ENCODE measurements at places on chromosomes 4 and X.

DNA sequence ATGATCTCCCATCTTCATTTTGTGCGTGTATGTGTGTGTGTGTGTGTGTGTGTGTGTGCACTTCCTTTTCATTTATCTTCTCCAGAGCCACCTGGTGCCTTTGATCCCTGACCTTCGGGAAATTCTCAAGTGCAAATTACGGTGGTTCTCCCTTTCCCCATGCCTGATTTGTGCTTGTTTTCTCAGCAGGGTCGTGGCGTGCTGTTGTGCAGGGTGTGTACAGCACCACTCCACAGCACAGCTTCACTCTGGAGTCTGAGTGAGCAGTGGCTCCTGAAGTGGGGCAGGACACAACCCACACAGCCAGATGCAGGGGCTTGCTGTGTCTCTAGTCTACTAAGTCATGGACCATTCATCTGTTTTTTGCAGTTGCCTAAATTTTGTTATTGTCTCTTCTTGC is 114.2 kb upstream of the TBC1D9 start:
- DNase-seq, result no peak

- no peak for DNase-seq
Measured at GRCh38 chr4:147012059-147012707, 66.5 kb upstream of the TTC29 start.

DNA sequence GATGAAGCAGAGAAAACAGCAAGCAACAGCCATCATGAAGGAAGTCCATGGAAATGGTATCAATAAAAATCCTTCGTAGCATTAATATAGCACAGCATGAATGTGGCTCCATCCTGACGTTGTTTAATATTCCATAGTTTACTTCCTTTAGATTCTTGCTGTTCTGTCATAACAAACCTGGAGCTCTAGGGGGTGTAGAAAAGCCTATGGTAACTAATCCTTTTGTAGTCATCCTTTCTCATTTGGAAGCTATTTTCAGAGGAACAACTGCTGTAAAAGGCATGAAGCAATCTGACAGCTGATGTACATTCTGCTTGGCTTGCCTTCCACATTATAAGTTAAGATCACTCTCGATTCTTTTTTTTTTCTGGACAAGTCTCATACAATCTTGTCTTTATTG is 914 bp downstream of the MYOZ2 start:
- no peak for DNase-seq

GRCh38 chr4:106775636-106776035 is 260.5 kb downstream of the DKK2 start:
- DNase-seq, result peak; percentile 77

DNA sequence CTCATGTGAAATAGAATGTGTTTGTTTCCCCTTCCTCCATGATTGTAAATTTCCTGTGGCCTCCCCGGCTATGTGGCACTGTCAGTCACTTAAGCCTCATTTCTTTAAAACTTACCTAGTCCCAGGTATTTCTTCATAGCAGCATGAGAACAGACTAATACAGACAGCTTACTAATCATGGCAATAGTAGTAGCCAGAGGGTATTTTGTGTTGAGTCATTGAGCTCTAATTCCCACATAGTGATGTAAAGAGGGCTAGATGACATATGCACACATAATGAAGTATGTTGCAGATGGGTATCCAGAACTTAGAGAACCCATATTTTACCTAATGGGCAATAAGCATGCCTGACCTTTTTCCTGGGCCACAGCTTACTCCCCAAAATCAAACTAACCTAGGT is 1197.2 kb downstream of the PCDH7 start:
- no peak for DNase-seq

GRCh38 chr4:148795156-148795864 is 353.1 kb upstream of the NR3C2 start:
- no peak for DNase-seq

- no peak for DNase-seq
Measured at GRCh38 chrX:107323786-107324492, 117.5 kb downstream of the DNAAF6 start.

GRCh38 chrX:38664285-38664684 is 102.9 kb downstream of the TSPAN7 start:
- DNase-seq, result peak; percentile 25

DNA sequence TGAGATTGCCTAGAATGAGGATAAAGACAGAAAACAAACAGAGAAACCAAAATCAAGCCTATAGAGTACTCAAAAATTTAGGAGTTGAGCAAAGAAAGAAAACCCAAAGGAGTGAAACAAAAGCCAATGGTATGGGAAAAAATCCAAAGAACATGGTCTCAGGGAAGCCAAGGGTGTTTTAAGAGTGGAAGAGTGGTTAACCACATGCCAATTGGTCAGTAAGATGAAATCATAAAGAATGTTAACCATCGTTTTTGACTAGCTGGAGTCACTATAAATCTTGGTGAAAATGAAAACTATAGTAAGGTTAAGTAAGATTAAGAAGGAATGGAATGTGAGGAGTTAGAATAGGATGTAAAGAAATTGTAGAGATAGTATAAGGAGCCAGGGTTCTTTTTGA is 64.7 kb upstream of the RPL34 start:
- no peak for DNase-seq

DNA sequence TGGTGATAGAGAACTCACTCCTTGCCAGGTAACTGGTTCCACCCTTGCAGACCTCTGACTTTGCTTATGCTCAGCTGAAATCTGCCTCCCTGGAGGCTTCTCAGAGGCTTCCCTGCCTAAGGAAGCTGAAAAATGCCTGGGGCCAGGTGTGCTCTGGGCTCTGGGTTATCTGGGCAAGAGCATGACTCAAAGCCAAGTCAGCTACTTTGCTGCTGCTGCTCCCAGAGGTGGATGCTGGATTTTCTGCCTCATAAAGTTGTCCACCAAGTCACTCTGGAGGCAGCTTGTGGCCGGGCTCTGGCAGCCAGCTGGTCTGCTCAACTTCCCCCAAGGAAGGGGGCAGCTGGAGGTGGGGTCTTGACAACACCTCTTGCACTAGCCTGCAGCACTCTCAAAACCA is 132.7 kb downstream of the PJA1 start:
- no peak for DNase-seq

DNA sequence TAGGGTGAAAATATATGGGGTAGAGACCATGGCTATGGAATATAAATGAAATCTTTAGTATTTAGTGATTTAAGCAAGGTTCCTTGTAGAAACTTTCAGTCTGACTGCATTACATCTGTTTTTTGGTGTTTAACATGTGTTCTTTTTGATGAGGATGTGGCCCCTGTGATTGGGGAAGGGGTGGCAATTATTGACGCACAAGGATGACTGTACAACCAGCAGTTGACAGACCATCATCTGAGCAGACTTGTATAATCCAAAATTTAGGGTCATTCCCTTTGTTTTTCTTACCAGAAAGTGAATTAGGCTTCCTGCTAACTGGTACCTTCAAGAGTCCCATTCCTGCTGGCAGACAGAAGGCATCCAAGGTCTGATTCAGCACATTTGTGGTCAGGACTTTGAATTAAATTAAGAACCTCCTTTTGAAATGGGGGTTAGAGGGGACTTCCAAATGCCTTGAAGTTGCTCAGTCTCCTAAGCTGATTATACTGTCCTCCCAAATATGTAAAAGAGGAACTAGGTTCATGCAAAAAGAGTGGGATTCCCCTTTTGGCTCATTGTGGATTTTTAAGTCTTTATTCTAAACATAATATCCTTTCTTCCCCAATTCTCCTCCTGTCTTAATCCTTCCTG is 112.4 kb upstream of the CXCL13 start:
- DNase-seq, result peak; percentile 3

- DNase-seq, result no peak
Measured at GRCh38 chrX:79231662-79232061, 87.2 kb downstream of the GPR174 start.

GRCh38 chrX:37685381-37686359 is at the start of gene XK:
Gene XK (plus strand): TSS chrX:37685791. CDS start chrX:37685962, 171 bp downstream.
- DNase-seq, result peak; percentile 91

All from NB4 (cell line).